ENCODE measurements at places on chromosomes 11 and 22.

- no peak for DNase-seq
Measured at GRCh38 chr11:104073950-104074705, 37.7 kb downstream of the DDI1 start.

DNA sequence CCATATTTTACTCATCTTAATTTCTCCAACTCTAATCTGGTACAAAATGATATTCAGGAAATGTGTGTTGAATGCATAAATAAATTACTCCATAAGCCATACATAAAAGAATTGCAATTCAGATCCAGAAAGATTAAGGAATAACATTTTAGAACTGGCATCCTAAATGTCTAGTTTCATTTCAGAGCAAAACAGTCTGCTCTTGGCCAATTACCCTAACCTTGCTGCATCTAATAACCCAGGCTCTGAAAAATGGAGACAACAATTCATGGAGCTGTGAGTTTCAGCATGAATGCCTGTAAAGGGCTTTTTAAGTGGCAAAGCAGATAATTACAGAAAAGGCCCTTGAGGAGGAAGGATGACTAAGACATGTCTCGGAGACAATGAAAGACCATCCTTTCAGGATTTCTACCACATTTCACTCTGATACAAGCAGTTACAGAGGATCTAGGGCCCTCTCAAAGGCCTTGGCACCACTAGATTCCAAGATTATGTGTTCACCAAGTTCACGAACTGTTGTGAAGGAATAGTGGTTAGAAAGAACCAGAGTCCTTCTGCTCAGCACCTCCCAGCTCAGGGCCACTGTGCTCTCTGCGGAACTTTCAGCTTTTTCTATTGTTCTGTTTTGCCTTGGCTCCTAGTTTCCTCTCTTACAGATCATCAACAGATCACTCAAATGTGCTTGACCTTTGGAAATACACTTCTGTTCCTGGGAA is 157.6 kb upstream of the BLID start:
- DNase-seq = no peak

GRCh38 chr11:86812981-86813380 is 12.6 kb downstream of the PRSS23 start:
- no peak for DNase-seq

DNA sequence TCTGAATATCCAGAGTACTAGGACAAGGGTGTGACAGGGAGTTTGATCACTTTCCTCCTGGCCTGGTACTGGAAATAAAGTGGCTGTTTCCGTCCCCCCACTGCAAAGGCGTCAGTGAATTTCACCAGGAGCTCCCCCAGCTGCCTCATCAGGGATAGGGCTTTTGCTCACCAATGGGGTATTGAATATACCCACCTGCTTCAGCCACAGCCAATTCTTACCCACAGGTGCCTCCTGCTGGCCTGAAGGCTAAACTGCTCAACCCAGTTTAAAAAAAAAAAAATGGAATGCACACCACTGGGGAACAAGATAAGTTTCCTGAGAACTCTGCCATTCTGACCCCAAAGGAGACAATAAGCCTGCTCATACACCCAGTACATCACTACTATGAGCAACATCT is 65.3 kb upstream of the MS4A8 start:
- no peak for DNase-seq

- DNase-seq = no peak
Measured at GRCh38 chr22:37080438-37080837, 28.9 kb downstream of the KCTD17 start.

GRCh38 chr22:24803064-24803542 is 2.9 kb upstream of the SGSM1 start:
- DNase-seq = peak; percentile 83

DNA sequence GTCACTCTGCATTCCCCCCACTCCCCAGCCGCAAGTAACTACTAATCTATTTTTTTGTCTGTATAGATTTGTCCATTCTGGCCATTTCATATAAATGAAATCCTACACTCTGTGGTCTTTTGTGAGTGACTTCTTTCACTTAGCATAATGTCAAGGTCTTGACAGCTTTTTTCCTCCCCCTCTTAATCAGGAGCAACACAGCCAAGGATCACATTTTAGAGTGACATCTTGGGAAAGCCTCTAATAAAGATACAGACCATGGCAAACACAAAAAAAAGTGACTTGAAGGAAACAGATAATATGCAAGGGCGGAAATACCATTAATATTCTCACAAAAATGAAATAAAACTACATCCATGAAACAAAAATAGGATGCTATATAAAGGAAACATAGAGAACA is 43.9 kb downstream of the RAB30 start:
- DNase-seq = no peak

DNA sequence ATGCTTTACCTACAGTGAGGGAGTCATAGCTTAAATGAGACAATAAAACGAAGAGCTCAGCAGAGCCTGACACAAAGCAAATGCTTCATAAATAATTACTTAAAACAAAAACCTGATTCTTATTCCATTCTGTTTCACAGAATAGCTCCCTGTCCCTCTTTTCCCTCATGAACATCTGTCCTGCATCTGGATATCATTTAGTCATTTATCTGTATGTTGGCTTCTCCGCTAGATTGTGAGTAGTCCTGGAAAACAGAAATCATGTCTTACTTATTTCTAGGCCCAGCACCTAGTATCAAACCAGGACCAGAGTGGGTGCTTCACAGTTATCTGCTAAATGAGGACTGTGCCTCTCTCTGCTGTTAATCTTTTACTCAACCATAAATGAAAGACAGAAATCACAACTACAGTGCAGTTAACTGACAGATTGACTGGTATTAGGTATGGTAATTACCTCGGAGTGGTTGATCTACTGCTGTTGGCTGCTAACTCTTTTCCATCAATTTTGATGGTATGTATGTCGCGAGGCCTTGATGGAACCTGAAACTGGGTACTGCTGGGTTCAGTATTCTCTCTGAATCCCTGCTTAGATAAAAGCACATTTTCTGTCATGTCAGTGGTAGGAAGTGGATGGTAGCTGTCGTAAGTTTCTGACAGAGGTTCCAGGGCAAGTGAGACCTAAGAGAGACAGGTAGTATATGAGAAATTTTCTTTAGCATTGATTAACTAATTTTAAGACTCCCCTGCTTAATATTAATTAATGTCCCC is 31.5 kb downstream of the C2CD3 start:
- no peak for DNase-seq

GRCh38 chr11:94834911-94835593 is 66.9 kb downstream of the AMOTL1 start:
- no peak for DNase-seq

- no peak for DNase-seq
Measured at GRCh38 chr22:50672041-50672440, 582 bp upstream of the SHANK3 start.

- no peak for DNase-seq
Measured at GRCh38 chr22:20230777-20231420, 37.2 kb downstream of the RTN4R start.

GRCh38 chr11:81497202-81497804 is 1236.4 kb downstream of the FAM181B start:
- peak; percentile 22 for DNase-seq

GRCh38 chr11:66842501-66842895 is 743 bp upstream of the RCE1 start:
- peak; percentile 20 for DNase-seq

GRCh38 chr22:46969961-46970360 is 207.5 kb downstream of the TBC1D22A start:
- no peak for DNase-seq

GRCh38 chr22:31244943-31245451 is 32.9 kb downstream of the LIMK2 start:
- DNase-seq = no peak

DNA sequence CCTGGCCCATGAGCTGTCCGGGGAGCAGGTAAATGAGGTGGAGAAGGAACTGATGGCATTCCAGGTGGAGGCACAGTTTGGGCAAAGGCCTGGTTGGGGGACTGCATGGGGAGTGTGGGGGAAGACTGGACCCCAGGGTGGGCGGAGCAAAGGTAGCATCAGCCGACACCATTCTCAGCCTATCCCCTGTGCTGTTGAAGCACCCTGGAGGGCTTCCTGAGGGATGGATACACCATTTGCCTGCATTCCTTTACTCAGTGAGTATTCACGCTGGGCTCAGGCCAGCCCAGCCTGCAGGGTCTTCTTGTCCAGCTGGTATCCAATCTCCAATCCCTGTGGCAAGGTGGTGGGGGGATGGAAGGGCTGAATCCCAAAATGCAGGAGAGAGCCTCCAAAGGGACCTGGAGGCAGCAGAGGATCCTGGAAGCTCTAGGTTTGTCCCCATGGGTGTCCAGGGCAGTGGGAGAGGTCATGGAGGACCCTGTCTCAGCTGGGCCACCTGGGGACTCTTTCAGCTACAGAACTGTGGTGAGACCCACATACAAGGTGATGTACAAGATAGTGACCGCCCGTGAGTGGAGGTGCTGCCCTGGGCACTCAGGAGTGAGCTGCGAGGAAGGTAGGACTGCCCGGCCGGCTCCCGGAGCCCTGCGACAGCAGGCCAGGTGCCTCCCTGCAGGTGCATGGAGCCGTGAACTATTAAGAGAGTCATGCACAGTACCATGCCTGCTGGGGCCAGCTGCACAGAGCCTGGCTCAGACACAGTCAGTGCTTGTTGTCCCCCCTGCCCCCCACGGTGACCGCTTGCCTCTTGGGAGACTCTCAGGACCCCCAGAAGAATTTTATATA is 9.5 kb downstream of the EMID1 start:
- DNase-seq = no peak

DNA sequence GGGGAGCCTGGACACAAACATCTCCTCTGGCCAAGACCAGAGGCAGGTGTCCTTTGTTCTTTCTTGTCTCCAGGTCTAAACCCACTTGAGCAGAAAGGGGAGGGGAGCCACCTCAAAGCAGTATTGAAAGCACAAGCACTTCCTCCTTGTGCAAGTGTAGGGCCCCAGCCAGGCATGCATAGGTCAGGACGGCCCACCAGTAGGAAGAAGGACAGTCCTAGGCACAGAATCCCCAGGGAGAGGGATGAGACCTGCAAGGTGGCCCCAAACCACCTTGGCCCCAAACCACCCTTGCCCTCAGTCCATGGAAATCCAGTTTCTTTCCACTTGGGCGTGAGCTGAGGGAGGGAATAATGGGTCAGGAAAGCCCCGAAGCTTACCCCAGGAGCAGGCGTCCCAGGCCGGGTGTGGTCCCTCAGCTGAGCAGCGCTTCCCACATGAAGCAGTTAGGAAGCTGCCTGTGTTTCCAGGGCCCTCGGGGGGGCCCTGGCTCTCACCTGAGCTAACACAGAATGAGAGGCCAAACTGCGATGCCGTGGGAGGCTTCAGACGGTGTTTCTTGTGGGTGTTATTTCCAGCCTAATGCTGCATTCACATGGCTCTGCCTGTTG is 20.4 kb upstream of the IGSF9B start:
- DNase-seq = no peak

- DNase-seq = no peak
Measured at GRCh38 chr11:117771841-117772240, 25.2 kb downstream of the DSCAML1 start.

GRCh38 chr11:2599561-2600189 is 100.1 kb downstream of the KCNQ1OT1 start:
- DNase-seq = no peak

- DNase-seq = no peak
Measured at GRCh38 chr11:69183613-69184012, 27.9 kb downstream of the SMIM38 start.

DNA sequence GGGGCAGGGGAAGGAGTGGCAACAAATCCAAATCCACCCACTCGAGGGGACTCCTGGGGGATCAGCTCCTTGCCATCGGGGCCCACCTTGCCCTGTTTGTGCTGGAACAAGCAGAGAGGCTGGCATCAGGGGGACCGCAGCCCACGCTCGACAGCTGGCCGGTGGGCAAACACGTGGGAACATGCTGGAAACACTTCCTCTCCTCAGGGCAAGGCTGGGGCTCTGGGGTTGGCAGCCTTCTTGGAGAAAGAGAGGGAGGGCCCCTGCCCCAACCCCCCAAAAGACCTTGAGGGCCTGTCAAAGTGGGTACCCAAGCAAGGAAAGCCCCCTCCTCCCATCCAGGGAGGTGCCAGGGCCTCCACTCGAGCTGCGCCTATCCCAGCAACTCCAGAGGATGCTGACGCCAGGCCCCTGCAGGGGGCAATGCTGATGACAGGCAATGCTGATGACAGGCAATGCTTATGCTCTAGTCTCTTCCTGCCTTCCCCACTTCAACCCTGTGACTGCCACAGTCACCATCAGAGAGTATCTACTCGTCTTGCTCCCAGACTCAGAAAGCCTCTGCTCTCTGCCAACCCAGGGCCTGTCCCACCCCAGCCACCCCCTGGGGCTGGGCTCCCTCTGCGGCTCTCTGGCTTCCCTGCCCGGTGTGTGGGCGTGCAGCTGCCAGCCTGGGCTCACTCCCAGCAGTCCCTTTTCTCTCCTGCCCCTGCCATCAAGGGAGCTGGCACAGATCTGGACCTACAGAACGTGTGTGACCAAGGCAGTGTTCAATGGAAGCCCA is 6.0 kb downstream of the ESS2 start:
- DNase-seq = no peak

- DNase-seq = no peak
Measured at GRCh38 chr11:32391956-32392553, 43.3 kb downstream of the WT1 start.

DNA sequence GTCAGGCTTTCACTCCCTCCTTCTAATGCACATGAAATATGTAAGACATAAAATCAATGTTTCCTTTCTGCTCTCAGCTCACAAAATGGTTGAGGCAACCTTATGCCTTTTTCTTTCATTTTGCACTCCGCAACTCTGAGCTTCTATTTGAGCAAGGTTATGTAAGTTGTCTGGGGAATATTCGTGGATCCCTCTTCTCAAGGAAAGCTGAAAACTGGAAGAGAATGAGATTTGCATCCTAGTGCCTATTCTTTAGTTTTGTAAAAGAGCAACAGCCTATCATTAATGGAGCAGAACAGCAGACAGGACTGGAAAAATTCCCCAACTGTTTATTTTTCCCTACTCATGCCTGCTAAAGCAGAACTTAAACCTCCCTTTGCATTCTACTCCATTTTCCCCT is 141.7 kb downstream of the FAM76B start:
- DNase-seq = no peak

DNA sequence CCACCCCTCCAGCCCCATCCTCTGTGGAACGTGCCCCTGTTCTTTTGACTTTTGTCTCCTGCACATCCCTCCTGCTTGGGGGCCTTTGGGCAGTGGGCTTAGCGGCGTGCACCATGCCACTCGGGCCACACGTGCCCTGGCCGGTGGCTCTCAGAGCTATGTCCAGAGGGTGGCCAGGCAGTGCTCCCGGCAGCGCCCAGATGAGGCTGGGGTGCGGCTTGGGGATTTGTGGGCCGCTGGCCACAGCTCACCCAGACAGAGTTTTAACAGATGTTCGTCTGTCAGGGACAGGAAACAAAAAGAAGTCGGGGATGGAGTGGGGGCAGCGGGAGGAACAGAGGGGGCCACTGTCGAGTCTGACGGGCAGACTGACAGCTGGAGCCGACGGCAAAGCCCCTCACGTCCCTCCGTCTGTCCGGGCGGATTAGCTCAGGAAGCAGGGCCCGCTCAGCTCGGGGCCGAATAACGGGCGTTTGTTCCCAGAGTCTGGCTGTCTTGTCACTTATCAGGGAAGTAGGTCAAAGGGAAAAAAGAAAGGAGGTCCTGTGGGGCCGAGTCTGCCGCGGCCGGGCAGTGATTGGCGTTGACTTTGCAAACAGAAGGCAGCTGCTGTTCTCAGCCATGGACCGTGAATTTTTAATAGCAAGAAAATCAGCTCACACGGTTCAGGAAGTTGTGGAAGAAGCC is 61.6 kb downstream of the LRP5 start:
- peak; percentile 65 for DNase-seq

- DNase-seq = peak; percentile 69
Measured at GRCh38 chr11:110711776-110712658, at the start of gene ARHGAP20. TSS of gene ARHGAP20 (minus strand) at chr11:110712437. CDS start at chr11:110712231, 206 bp downstream.

GRCh38 chr11:43998308-43998707 is 49.5 kb upstream of the ACCSL start:
- DNase-seq = no peak

- DNase-seq = no peak
Measured at GRCh38 chr11:82895437-82896091, 4.7 kb downstream of the PRCP start.

GRCh38 chr11:82733444-82734119 is at the start of gene FAM181B:
TSS of gene FAM181B (minus strand) at chr11:82733864. CDS start at chr11:82733729, 135 bp downstream.
- peak; percentile 31 for DNase-seq

Measured in colonic mucosa (tissue), 4 donors.